ENCODE measurements at places on chromosomes 16 and 17.

GRCh38 chr17:63378411-63379375 is 67.4 kb downstream of the CYB561 start:
- no peak for DNase-seq

- DNase-seq = no peak
These were observed 5.2 kb downstream of the CCDC102A start for GRCh38 chr16:57531253-57531575.

DNA sequence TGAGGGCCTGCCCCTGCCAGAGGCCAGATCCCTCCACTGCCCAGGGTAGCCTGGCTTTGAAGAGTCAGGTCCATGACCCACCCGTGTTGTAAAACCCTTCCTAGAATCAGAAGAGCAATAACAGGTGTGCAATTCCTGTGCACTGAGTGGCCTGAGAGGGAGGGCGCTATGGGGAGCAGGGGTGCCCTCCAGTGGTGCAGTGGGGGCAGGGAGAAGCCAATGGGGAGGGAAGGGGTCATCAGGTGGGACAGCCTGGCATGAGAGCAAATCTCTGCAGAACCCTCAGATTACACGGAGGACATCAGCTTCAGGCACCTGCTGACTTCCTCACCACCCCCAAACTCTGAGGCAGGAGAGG is 72.9 kb upstream of the ZNF469 start:
- no peak for DNase-seq

GRCh38 chr17:67105213-67105612 is 60.9 kb downstream of the CACNG1 start:
- no peak for DNase-seq

- no peak for DNase-seq
These were observed 38.6 kb downstream of the ITGAM start for GRCh38 chr16:31298340-31298739.

- no peak for DNase-seq
These were observed 12.5 kb downstream of the GPRC5C start for GRCh38 chr17:74444406-74444805.

DNA sequence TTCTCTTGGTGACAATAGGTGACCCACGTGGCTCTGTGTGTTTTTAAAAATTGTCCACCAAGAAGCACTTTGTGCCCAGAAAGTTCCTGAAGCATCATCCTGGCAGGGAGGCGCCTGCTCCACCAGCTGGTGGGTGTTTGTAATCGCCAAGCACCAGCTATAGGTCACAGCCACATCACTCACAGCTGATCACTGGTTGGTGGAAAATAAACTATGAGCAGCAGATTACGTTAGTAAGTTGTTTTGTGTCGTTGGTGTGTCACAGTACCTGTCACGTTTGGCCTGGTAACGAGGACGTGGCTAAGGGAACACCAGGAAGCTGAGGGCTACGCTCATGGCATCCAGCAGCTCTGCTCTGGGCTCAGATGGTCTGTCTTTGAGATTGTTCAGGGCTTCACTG is 10.1 kb downstream of the MRM3 start:
- no peak for DNase-seq

Measured in NCI-H748 treated with DMSO at 0.1 percent for 48 hours (cell line).